ENCODE measurements at places on chromosomes 12 and 14.

- DNase-seq = no peak
These were observed 22.4 kb upstream of the ANKLE2 start for GRCh38 chr12:132783917-132784531.

- no peak for DNase-seq
These were observed 111.7 kb downstream of the DNAI7 start for GRCh38 chr12:25083211-25083610.

- DNase-seq = no peak
These were observed 42.7 kb upstream of the NCOR2 start for GRCh38 chr12:124610021-124610612.

DNA sequence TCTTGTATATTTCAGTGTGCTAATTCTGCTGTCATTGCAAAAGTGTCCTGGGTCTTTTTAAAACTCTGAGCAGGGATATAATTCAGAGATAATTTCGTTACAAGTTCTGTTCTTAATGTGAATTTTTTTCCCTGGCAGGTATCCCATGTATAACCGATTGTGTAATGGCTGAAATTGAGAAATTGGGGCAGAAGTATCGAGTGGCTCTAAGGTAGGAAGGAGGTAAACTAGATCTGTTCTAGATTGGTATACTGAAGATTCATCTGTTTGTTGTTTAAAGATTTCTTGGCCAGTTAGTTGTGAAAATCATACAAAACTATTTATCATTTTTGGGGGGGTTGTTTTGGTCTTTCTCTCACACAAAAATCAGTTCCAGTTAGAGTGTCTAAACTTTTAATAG is 10.2 kb downstream of the FCF1 start:
- no peak for DNase-seq

DNA sequence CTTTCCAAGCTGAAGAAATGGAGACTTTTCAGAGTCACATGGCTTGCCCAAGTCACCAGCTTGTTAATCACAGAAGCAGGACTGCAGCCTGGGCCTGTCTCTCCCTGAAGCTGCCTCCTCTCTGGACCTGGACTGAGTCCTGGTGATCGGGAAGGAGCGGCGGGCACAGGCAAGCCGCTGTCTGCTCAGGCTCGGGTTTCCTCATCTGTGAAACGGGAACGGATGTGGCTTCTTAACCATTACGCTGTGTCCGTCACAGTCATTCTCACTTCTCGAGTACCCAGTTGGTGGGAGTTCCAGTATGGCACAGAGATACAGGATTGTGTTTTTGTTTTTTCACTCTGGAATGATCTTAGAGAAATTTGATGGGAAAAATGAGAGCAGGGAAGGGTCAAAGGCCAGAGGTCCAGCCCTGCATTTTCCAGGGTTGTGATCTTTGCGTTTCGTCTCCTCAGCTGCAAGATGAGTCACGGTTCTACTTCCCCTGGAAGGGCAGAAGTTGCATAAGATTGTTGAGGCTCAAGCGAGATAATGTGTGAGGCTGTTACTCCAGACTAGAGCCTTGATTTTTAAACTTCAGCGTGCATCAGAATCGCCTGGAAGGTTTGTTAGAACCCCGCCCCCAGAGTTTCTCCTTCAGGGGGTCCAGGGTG is 7.6 kb upstream of the LRTM2 start:
- no peak for DNase-seq

GRCh38 chr12:108337235-108338223 is 1.6 kb downstream of the CMKLR1 start:
- no peak for DNase-seq

DNA sequence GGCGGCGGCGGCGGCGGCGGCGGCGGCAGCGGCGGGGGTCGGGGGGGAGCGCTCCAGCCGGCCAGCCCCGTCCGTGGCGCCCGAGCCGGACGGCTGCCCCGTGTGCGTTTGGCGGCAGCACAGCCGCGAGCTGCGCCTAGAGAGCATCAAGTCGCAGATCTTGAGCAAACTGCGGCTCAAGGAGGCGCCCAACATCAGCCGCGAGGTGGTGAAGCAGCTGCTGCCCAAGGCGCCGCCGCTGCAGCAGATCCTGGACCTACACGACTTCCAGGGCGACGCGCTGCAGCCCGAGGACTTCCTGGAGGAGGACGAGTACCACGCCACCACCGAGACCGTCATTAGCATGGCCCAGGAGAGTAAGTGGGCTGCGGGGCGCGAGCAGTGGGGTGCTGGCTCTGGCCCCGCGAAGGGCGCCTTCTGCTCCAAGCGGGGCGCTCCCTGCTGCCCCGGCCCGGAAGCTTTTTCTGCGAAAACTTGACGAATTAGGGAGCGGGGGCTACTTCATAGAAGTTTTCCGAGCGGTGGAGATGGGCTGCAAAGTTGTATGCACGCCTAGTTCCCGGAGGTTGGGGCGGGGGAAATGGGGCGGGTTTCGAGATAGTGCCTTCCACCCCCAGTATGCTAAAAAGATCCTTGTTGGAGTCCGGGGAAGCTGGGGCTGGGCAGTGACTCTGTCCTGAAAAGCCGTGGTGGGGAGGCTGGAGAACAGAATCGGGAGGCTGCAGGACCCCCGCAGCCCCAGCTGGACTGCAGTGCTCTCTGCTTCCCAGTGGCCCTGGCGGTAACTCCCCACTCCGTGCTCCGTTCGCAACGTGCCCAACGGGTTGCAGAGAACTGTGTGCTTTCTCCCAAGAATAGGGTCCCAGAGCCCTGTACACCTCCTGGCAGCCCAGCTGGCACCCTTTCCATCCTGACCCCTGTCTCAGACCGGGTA is 751 bp downstream of the GDF11 start:
- peak; percentile 18 for DNase-seq

DNA sequence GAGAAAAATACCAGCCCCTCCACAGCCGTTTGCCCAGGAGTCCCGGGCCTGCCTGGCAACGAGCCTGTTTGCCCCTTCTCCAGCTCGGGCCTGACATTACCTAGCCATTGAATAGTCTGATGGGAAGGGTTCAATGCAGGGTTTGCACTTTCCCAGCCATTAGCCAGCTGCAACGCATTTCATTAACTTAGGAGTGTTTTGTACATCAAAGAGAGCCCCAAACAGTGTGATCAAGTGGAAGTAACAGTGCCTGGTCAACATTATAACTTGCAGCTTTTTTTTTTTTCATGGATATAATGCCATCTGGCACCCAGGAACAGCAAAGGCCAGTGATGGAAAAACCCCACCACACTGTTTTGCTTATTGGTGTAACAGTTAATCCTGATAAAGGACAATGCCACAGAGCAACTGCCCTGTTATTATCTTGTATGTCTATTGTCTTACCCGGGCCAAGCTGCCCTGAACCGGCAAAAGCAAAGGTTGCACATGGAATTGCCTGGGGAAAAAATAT is 38.0 kb downstream of the BTG1 start:
- DNase-seq = no peak

DNA sequence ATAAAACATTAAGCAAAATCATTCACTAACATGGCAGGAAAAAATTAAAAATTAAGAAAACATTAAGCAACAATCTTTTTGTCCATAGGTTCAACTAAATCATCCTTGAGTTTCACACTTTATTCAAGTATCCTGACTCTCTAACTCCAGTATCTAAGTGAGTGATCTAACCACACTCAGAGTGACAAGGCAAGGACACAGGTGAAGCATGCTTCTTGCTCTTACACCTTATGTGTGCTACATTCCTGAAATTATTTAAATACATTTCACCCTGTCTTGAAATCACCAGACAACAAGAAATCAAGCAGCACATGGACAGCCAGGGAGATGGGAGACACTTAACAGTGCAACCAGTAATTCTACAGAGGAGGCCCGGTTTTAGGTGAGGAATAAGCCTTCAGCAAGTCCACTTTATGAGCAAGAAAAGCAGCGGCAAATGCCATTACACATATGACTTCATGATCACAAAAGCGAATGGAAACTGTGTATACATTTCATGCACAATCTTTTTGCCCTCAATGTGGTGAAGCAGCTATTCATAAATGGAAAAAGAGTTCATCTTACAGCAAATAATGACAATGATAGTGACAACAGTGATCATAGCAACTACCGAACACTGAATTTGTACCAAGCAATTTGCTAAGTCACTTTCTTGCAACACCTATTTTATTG is 37.4 kb downstream of the PHLDA1 start:
- no peak for DNase-seq

GRCh38 chr14:74620497-74620921 is 8.5 kb upstream of the LTBP2 start:
- no peak for DNase-seq

DNA sequence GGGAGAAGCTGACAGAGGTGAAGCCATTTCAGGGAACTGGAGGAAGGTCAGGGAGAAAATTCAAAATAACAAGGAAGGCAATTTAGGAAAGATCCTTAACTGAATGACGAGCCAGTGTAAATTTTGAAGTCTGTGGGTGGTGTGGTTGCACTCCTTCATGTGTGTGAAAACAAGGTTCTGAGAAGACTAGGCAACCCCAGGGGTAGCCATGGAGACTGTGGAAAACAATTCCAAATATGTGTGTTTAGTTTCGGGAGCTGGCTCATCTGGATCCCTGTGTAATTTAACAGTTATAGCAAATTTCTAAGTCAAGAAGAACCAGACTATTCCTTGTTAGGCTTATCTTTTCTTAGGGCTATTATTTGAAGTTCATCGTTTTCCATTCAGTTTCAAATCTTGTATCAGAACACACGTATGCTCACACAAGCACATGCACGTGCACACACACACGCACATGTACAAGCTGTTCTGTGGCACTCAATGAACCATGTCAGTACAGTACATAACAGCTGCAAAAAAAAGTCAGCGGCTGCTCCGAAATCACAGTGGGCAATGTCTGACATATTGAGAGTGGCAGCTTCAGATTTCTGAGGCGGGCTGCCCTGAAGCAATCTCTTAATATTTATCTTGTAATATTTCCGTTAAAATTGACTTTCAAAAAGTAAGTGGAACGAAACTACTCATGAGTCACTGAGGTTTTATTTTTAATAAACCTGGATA is 411.2 kb downstream of the AEBP2 start:
- no peak for DNase-seq

DNA sequence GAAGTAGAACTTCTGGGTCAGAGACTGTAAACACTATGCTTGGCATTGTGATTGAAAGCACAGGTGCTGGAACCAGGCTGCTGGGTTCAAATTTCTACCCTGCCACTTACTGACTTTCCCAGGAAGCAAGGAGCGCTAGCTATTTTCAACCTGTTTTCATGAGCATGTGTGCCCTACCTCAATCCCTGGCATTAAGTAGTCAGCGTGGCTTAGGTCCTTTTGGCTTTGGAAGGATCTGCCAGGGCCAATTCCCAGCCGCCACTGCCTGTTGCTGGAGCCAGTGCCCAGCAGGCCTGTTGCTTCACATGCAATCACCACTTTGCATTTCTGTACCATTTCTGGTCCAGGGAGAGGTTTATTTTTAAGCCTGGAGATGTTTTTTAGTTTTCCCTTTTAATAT is 196.3 kb downstream of the TRHDE start:
- DNase-seq = no peak

DNA sequence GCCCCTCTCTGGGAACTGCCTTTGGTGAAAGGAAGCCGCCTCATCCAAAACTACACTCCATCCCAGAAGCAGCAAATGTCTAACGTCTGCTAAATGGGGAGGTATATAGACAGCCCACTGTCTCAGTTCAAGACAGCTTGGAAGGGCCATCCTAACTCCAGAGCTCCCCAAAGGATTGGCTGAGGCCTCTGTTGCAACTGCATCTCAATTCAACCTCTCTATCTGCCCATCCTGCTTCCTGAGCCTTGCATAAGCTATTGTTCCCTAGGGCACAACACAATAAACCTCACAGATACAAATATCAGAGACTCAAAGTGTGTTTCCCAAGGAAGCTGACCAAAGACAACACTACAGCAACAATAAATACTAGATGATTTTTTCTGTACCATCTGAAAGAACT is 495.2 kb upstream of the SOX5 start:
- DNase-seq = no peak

- DNase-seq = no peak
These were observed 229.4 kb downstream of the CHST11 start for GRCh38 chr12:104686196-104686595.

GRCh38 chr14:63709589-63709988 is 18.3 kb downstream of the SGPP1 start:
- DNase-seq = no peak

GRCh38 chr12:92509156-92509738 is 193.5 kb upstream of the PLEKHG7 start:
- no peak for DNase-seq

DNA sequence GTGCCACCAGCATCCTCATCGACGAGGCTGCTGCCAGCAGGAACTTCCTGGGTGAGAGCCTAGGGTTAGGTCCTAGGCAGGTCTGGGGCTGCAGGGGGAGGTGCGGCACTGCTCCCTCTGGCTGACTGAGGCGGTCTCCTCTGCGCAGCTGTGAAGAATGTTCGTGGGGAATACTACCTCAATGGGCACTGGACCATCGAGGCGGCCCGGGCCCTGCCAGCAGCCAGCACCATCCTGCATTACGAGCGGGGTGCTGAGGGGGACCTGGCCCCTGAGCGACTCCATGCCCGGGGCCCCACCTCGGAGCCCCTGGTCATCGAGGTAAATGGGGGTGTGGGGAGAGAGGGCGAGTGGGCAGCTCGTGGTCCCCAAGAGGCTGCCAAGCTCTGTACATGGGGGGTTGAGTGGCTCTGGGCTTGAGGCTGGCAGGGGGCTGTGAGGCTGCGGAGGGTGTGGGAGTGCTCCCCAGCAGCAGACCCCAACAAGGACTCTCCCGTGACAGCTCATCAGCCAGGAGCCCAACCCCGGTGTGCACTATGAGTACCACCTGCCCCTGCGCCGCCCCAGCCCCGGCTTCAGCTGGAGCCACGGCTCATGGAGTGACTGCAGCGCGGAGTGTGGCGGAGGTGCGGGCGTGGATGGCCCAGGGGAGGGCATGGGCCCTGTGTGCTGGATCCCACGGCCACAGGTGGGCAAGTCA is 14.4 kb downstream of the PAPLN start:
- DNase-seq = no peak

DNA sequence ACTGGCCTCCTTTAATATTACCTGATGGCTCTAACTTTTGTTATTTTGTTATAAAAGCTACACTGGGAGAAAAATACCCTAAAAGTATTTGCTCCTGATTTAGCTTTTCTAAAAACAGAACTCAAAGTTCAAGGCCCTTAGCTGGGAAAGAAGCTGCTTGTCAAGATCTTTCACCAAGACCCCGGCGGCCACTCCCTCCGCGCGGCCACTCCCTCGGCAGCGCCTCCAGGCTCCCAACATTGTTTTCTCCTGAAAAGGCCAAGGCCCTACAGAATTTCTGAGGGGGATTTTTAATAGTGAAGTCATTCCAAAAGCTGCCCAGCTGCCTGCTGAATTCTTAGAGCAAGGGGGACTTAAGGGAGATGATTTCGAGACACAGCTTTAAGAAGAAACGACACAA is 96.4 kb downstream of the NTN4 start:
- no peak for DNase-seq

GRCh38 chr14:102776761-102777710 is at the start of gene TRAF3:
TRAF3 (plus strand) TSS chr14:102777449; CDS start chr14:102870202, 92,753 bp downstream.
- DNase-seq = peak; percentile 86

DNA sequence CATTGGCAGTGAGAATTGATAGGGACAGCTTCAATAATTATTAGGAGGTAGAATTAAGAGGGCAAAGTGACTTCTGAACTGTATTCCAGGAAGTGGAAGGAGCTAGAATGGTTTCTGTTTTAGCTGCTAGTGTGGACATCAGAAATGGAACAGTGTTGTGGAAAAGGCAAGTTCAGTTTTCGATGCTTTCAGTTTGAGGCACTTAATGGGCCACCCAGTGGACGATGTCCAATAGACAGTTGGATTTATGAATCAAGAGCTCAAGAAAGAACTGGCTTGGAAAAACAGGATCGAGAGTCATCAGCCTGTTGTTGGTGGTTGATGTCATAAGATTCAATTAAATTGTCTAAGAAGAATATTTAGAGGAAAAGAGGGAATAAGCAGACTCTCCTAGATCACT is 136.3 kb downstream of the DYRK2 start:
- no peak for DNase-seq

GRCh38 chr12:112841906-112842305 is 50.4 kb downstream of the RPH3A start:
- DNase-seq = no peak

Data from T follicular helper cell (primary cell).